ENCODE measurements at places on chromosomes 2 and 18. TPM values are rescaled to one million over a fixed set of nuclear protein-coding genes. Genes with fewer than 3 reads are reported as not detected.

The EFR3B gene
- 8.8 TPM for polyA plus RNA-seq

The LHCGR gene
- polyA plus RNA-seq: 0.22 TPM

The ATP8B1 gene
- 26.1 TPM for polyA plus RNA-seq

DNA sequence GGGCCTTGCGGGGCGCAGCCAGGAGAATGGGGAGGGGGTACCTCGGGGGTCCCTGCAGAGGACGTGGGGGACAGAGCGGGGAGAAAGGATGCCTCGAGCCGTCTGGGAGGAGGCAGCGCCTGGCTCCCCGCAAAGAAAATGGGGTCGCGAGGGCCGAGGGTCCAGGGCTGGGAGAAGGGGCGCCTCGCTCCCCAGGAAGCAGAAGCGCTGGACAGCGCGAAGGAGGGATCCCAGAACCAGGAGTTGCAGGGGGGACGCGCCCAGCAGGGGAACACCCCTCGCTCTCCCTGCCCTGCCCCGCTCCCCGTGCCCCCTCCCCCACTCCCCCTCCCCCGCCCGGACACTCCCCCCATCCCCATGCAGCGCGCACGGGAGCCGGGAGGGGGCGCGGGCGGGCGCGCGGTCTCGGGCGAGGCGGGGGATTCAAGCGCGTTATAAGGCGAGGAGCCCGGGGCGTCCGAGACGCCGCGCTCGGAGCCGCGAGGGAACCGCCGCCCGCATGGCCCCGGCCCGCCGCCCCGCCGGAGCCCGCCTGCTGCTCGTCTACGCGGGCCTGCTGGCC lies at the start of gene ERFE:
Gene ERFE (plus strand): TSS at position 462 of the 562 bp plus-strand sequence. CDS start 38 bp downstream, at position 500.
- no peak for DNase-seq

The GAREM1 gene
- 25.7 TPM for polyA plus RNA-seq

All from left renal cortex interstitium (tissue), 4 donors.